ENCODE measurements at places on chromosomes 16 and 17.
A peak's percentile ranks its signal among the peaks of the same experiment; 100 is the strongest.

DNA sequence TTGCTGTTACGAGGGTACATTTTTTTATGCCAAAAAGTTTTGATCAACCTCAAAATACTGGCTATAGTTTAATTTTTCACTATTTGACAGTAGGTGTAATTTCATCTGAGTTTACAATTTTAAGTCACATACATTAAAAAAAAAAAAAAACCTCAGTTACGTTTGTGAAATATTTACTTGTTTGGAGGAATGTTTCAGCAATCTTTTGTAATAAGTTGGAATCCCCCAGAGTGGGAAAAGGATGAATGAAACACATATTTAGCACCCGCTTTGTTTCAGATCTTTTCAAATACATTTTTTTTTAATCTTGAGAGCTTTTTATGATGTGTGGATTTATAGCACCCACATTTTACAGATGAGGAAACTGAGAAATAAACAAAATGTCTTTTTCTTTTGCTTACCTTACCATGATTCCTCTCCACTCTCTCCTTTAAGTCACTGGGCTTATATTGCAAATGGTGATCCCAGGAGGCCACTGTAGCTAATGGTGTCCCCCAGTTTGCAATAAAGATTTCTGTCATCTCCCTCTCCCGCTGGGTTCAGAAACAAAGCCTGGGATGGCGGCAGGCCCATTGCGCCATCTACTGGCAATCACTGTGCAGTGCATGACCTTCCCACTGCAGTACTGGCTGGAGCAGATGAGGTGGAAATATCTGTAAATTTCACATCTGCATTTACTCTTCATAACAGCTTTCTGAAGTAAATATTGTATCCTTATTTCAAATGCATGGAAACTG lies 27.7 kb downstream of the TBC1D3B start:
- peak; percentile 42 for DNase-seq

GRCh38 chr17:21388066-21388465 lies 11.9 kb downstream of the KCNJ12 start:
- no peak for DNase-seq

DNA sequence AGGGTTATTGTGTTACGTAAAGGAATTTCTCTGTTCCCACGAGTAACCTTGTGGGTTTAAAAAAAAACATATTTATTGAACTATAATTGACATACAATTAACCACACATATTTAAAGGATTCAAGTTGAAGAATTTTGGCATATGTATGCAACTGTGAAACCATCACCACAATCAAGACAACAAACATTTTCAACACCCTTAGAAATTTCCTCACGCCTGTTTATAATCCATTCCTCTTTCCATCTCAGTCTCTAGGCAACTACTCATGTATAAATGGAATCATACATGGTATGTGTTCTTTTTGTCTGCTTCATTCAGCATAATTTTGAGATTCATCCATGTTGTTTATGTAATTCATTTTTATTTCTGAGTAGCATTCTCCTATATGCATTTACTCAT lies 104.0 kb downstream of the MRTFB start:
- DNase-seq: no peak

DNA sequence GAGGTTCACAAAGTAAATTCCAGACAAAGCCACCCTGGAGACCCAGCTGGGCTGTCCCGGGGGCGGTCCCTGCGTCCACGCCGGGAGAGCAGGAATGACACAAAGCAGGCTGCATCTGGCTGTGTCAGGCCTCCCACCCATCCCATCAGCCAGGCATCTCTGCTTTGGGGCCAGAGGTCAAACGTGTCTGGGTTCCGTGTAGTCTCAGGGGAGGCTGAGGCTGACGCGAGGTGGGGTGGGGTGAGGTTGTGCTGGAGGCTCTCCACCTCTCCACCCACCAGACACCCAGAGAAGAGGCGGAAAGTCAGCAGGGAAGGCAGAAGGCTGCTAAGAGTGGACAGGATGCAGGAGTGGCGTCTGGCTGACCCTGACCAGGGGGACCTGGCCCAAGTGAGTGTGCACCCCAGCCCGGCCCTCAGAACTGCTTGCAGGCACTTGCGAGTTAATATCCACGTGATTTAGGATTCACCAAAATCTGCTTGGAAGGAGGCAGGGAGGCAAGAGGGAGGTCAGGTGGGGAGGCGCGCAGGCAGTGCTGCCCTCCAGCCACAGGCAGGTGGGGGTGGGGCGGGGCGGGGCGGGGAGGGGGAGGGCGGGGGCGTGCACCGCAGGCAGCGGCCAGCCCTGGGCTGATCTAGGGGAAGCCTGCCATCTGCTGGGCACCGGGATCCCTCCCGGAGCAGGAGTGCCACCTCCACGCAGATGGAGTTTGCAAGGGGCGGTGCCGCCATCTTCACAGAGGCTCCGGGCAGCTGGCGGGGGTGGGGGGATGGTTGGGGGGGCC lies 44.3 kb downstream of the TBC1D16 start:
- peak; percentile 53 for DNase-seq

- DNase-seq: no peak
Observed at GRCh38 chr16:71966932-71967331, 33.3 kb downstream of the PKD1L3 start.

- DNase-seq: no peak
Observed at GRCh38 chr16:85607796-85608514, 5.2 kb upstream of the GSE1 start.

GRCh38 chr16:20866801-20867200 lies 33.4 kb downstream of the DCUN1D3 start:
- DNase-seq: no peak

DNA sequence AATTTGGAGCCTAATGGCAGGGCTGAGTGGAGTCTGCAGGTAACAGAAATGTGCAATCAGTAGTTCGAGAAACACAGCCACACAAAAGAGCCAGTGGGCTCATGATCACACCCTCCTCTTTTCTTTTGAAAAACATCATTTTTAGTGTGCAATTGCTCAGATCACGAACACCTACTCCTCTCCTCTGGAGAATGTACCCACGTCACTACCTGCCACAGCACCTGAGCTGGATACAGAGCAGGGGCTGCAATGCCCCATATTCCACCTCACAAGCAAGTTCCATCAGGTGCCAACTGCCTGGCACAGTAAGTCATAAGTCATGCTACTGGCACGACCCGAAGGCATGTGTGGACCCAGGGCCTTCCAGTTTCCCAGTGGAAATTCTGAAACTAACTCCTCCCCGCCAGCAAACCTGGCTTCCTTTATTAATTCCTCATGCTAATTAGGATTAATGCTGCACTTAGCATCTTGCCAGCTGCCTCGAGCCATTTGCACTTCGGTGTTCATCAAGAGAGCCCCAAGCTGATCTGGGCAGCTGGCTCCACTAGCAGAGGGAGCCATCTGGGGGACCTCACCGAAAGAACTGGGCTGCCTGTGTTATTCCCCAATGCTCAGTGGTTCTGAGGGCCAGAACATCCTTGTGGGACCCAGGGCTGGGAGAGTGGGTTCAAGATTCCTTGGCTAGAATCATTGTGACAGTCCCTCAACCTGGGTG lies 2.4 kb downstream of the CACNG4 start:
- no peak for DNase-seq

DNA sequence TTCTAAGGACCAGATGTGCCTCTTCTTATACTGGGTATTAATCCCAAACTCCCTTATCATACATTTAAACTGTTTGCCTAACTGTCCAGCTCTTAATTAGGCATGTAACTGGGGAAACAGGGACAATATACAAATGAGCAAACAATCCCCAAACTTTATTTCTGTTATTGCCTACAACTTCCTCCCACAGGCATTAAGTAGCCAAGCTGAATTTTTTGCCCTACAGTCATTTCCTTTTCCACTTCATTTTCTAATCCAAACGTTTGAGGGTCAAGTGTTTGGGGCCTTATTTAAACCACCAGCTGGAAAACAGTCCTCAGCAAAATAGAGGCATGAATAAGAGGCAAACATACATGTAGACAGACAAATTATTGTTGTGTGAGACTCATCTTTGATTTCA lies 77.4 kb upstream of the CCL2 start:
- DNase-seq: no peak

DNA sequence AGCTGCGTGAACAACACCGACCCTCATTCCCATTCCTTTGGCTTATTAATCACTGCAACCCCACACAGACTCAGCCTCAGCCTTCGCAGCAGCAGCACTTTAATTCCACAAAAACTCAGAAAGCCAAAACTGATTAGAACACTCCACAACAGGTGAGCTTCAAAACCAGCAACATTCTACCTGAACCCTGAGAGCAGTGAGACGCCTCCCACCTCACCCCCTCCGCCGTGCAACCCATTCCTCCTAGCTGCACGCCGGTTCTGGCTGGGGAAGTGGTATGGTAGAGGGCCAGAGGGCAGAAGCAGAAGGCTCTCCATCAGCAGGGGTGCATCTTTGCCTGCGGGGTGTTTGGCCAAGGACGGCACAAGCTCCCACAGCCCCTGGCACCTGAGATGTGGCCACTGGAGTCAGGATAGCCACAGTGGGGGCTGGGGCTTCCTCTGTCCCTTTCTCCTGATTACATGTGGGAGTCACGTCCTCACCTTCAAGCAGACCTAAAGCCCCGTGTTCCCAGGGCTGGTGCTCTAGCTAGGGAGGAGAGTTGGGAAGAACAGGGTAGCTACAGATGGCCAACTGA lies 1.6 kb downstream of the BORCS6 start:
- DNase-seq: no peak

- DNase-seq: no peak
Observed at GRCh38 chr17:82782657-82783207, 30.9 kb downstream of the TBCD start.

DNA sequence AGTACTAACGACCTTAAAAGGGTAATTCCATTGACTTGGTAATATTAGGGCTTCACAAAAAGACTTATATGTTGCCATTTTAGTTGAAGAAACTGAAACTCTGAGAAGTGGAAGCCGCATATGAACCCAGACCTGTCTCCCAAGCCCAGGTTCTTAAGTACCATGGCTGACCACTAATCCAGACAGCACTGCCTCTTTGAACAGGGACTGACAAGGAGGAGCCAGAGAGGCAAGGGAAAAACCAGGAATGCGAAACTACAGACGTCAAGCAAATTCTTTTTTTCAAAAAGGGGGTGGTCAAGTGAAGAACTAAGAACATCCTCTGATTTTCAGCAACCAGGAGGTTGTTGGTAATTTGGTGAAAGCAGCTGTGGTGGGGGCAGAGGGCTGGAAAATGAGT lies 15.2 kb downstream of the CYB5D1 start:
- DNase-seq: no peak

DNA sequence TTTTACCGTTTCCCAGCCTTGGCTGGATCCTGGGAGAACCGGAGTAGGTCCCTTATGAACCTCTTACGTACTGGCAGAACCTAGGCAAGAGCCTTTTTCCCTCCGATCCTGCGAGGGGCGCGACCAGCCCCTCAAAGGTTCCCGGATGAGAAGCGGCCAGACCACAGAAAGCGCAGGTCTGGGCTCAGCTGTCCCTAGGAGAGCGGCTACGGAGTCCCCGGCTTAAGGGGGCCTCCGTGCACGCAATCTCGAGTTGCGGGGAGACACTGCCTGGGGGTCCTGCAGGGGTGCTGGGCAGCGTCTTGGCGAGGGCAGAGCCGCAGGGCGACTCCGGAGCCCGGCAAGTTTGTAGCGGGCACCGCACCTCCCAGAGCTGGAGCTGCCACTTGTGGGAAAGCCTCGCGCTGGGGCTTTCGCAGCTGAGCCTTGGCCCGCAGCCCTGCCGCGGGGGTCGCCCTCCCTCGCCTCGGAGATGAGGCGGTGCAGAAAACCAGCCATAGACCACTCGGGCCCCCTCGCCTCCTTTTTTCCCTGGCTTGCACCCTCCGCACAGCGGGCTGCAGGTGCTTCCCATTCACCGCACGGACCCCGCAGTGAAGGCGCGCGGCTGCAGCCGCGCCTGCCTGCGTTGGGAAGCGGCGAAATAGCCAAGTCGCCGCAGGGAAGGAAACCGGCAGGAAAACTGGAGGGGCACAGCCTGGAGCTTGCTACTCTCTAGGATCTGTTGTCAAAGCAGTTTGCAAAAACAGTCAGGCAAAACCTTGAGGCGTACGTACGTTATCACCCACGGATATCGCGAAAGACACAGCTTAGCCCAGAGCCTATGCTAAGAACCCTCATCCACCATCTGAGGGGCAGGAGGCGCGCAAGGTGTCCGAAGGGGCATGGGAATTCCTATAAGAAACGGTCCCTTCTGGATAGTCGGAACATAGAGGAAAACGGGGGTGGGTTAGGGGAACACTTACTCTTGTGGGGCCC lies 834 bp downstream of the CDH8 start:
- DNase-seq: no peak

GRCh38 chr17:4949321-4950074 lies 1.2 kb upstream of the PFN1 start:
- peak; percentile 61 for DNase-seq

- no peak for DNase-seq
Observed at GRCh38 chr16:84226026-84226425, 13.8 kb downstream of the KCNG4 start.

GRCh38 chr16:70652322-70652721 lies 6.0 kb downstream of the IL34 start:
- no peak for DNase-seq

DNA sequence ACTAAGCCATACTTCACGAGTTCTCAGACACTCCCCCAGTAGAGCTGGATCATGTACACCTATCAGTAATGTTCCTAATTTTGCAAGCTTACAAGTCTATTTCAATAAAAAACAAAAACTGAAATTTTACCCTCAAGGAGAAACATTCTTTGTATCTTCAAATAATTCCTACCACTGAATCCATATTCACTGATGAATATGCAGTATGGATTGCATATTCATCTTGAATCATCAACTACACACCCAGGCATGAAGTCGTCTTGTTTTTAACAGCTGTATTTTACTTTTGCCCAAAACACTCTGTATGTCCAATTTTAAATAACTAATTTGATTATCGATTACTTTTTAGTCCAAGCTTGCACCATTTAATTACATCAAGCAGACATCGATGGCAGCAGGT lies 31.8 kb downstream of the ZDHHC7 start:
- no peak for DNase-seq

DNA sequence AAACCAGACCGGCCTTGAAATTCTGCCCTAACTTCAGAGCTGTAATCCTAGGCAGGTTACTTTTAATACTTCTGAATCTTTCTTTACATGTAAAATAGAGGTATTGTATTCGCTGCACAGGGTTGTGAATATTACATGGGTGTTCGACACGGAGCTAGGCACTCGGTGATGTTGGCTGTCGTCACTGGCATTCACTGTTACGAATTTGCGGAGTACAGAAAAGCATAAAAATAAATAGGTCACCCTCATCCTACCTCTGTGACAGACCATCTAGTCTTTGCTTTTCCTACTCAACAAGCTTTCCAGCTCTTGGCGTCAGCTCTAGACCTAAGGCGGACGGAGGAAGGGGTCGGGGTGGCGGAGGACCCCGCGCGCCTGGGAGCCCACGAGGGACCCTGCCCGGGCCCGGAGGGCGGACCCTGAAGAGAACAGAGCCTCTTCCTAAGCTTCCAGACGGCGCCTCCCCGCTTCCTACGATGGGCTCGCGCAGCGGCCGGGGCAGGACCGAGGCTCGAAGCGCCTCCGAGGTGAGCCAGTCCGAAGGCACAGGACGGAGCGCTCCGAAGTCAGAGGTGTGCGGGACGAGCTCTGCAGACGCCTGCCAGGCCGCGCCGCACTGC lies 879 bp upstream of the SPG7 start:
- no peak for DNase-seq

GRCh38 chr17:72128039-72128438 lies 7.2 kb downstream of the SOX9 start:
- DNase-seq: no peak

- DNase-seq: no peak
Observed at GRCh38 chr16:68105611-68106010, 20.4 kb downstream of the NFATC3 start.
